ENCODE measurements at places on chromosomes 4 and X.
A peak's percentile ranks its signal among the peaks of the same experiment; 100 is the strongest.

DNA sequence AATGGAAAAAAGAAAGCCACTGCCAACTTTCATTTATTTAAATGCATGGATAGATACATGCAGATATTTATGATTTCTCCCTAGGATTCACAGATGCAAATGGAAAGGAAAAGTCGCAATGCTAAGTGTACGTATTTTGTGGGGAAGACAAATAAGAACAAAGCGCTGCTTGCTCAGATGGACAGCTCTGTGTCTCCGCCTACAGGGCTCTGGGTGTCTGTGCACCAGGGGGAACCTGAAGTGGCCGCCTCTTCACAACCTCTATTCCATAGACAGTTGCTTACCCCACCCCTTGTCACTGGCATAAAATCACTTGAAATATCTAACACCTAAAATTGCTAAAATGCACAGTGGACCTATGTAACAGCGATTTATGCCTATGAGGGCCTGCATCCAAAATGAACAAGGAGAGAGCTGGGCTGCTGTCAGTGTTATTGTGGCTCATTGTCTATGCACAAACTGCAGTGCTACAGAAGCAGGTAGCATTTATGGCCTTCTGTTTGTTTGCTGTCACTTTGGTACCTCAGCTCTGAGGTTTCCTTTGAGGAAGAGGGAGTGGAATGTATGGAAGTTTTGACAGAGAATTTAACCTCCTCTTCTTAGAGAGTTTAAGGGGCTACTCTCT, 58.6 kb upstream of the PAGE1 start:
- DNase-seq: peak; percentile 52

DNA sequence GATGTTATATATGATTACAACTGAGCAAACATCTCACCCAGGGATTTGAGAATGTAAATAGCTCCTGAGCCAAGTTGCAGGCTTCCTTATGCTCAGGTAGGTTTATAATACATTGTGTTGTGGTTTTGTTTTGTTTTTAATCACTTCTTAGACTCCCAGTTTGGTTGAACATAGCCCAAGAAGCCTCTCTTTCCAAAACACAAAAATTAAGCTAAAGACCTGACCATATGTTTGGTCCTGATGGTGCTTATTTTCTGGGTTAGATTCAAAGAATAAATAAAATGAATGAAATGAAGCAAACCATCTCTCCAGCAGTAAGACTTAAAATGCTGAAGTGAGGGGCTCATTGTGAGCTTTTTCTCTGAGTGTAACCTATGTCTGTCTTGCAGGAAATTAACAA, 93.5 kb downstream of the GRXCR1 start:
- DNase-seq: no peak

DNA sequence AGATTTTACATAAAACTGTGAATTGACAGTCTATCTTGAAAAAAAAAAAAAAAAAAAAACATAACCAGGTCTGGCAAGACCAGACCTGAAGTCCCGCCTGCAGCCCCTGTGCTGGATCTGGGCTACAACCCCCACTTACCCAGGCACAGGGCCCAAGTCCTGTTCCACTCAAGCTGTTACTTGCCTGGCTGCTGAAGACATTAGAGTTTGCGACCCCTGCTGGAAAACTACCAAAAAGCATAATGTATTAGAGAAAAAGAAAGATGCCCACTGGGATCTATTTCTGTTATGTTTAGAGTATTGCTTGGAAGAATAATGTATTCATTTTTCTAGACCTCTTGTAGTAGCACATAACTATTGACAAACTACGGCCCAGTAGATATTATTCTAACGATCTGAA, 4.7 kb downstream of the HS3ST1 start:
- peak; percentile 47 for DNase-seq

DNA sequence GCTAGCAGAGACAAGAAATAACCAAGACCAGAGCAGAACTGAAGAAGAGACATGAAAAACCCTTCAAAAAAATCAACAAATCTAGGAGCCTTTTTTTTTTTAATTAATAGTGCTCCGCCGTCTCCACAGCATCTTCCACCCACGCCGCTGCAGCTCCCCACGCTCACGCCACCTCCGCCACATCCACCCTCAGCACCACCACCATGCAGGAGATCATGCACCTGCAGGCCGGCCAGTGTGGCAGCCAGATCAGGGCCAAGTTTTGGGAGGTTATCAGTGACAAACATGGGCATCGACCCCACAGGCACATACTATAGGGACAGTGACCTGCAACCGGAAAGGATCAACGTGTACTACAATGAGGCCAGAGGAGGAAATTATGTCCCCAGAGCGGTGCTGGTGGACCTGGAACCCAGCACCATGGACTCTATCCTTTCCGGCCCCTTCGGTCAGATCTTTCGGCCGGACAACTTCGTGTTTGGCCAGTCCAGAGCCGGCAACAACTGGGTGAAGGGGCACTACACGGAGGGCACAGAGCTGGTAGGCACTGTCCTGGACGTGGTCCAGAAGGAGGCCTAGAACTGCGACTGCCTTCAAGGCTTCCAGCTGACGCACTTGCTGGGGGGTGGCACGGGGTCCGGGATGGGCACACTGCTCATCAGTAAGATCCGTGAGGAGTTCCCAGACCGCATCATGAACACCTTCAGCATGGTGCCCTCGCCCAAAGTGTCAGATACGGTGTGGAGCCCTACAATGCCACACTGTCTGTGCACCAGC, 171.2 kb downstream of the THOC2 start:
- DNase-seq: no peak

- no peak for DNase-seq
Observed at GRCh38 chr4:122992057-122992456, 69.7 kb upstream of the NUDT6 start.

DNA sequence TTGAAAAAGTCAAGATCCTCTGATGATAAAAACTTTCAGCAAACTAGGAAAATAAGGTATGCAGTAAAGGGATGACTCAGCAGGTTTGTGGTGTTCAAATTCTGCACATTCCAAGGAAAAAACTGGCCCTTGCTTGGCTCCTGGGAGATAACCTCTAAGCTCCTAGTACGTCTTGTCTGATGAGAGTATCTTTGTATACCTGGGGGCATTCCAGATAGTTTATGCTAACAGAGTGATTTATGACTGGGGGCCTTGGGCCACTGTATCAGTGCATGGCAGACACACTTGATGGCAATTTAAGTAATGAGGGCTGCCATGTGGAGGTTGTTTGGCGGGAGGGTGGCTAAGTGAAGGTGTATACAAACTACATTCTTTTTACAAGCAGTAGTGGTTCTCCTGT, 56.9 kb downstream of the NSG1 start:
- no peak for DNase-seq

DNA sequence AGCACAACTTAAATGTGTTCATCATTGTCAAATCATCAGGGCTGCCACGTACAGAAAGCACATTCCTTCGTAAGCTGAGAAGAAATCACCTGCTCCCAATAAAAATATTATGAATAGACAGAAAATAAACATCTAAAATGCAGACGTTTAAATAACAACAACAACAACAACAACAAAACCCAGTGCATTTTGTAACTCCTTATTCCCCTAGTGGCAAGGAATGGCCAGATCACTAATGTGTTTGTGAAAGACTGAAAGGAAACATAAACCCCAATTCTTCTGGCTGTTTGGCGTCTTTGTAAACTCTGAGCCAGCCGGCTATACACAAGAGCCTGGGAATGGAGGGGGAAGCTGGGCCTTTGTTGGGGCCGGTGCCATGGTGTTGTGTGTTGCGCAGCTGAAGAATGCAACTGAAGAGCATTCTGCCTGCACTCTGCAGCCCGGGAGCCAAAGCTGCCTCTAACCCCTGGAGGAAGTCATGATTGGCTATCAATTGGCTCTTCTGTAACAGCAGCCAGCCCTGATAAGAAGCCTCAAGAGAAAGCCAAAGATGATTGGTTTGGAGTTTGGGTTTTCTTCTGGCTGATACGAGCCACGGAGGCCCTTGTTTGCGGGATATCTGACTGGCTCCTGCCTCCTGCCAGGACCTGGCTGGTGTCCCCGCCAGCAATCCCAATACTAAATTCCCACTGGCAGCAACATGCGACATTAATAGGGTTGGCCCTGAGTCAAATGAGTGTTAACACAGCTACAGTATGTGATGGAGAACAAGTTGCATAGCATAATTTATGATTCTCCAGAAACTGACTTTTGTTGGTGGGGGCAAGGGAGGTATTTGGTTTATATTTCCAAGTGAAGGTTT, 89.7 kb upstream of the TFDP3 start:
- DNase-seq: no peak
